Activated CD4-positive, alpha-beta memory T cell treated with anti-CD3 and anti-CD28 coated beads, Interleukin-2, amount 10 ng/mL, durations not matched to agents 7 days and 5 days (primary cell): ENCODE measurements at places on chromosomes 16 and 17.

DNA sequence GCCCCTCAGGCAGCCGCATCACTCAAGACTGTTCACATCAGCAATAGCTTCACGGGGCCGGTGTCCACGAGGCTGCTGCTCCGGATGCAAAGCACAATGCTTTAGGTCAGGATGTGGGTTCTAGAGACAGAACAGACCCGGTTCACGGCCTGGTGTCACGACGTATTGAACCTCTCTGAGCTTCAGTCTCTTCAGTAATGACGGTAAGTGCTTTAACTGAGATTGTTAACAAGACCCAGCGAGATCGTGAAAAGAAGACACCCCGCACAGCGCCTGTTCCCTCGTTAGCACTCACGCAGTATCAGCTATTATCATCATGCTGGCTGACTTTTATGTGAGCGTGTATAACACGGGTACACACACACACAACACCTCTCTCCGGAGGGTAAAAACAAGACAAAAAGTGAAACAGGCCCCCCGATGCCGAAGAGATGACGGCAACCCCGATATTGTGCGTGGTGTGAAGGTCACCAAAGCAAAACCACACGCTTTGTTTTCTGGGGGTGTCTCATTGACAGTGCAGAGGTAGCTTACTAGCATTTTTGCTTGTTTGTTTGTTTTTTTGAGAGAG, 21.4 kb upstream of the ABR start:
- peak; percentile 80 for DNase-seq

DNA sequence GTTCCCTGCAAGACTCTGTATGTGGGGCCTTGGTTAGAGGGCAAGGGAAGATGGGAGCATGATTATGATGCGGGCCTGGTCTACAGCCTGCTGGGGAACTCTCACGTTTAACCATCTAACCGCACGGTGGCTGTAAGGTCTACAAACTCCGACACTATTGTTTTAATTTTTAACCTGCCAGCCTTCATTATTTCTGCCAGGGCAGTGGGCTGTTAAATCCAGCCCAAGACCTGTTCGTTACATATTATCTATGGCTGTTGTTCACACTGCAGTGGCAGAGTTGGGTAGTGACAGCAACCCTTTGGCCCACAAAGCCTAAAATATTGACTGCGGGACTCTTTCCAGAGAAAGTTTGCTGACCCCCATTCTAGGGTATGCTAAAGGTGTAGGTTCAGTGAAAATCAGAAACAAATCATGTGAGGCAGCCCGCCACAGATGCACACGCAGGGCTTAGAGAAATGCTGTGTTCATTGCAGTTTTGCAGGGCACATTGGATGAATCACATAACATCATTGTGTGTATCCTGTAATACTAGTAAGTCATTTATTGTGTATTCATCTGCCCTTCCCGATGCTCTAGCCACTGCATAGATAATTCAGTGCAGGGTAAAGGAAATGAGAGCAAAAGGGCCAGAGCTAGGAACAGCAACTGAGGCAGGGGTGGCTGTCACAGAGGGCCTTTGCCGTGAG, 14.3 kb downstream of the SNX29 start:
- no peak for DNase-seq

DNA sequence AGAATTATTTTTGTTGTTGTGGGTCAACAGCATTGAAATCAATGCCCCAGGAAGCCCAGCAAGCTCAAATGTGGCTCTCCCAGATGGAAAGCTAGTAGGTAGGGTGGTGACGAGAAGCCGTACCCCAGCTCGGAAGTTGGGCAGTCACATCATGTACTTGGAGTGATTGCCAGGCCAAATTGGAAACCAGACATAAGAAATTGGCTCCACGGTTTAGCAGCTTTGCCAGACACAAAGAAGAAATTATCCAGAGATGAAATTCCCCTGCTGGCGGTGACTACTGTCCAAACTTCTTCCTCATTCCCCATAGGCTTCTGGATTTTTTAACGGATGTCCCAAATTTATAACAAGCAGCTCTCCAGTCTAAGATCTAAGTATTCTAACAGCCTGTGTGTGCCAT, 95.9 kb downstream of the OR1D5 start:
- no peak for DNase-seq

DNA sequence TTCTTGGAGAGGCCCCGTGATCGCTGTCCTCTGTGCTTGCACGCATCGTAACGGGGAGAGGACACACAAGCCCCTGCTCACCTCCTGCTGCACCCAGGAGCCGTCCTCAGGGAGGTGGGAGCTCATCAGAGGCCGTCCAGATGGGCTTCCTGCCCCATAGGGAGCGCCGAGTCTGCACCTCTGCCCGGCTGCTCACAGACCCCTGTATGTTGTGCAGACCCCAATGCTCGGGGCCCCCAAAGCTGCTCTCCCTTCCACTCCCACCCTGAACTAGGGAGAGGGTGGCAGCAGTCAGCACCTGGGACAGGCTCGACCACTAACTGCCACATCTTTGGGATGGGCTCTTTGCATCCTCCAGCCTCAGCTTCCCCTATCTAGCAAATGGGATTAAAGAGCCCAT, 4.4 kb upstream of the ZNF469 start:
- DNase-seq, result no peak

DNA sequence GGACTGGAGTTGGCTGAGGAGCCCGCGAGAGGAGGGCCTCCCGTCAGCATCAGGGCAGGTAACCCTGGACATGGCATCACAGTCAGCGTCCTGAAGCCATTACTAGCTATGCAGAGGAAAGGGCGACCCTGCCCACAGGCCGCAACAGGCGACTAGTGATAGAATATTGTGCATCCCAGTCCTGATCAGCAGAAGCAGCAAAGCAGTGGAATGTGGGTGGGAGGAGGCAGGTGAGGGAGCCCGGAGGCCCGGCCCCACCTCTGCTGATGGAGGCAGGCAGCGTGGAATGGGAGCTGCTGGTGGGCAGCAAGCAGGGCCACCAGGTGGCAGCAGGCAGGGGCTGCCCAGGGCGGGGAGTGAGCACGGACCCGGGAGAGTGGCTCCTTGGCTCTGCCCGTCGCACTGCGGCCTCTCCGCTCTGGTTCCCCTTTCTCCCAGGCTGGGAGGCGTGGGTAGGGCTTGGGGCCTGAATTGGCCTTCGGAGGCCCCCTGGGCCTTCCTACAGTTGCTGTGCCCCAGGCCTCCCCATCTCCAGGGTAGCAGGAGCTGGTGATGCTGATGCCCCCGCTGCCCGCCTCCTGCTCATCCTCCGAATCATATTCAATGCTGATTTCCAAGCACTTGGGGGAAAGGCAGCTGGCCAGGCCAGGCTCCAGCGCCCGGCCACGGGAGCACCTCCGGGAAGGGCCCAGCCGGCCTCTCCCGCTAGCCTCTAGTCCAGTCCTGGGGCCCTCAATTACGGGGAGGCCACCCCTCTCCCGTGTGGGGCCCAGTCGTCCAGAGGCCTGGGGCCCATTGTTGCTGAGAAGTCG, 20.2 kb downstream of the TSPOAP1 start:
- DNase-seq, result no peak

- no peak for DNase-seq
These were observed 4.1 kb upstream of the CDH3 start for GRCh38 chr16:68640972-68641371.

DNA sequence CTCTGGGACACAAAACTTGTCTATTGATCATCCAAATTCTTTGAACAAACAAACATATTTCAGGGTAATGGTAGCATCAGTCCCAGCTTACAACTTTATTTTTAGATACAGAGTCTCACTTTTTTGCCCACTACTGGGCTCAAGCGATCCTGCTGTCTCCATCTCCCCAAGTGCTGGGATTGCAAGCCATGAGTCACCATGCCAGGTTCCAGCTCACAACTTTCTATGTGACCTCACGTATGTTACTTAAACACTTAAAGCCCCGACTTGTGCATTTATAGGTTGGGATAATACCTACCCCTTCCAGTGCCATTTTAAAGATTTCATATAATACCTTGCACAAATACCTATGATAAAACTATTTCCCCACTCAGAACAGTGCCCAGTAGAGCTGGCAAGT, 42.0 kb upstream of the KSR1 start:
- DNase-seq, result no peak

GRCh38 chr16:71242601-71243000, 12.1 kb upstream of the HYDIN start:
- DNase-seq, result no peak

- no peak for DNase-seq
These were observed 17.6 kb downstream of the DRC3 start for GRCh38 chr17:17990282-17990681.
